ENCODE measurements at places on chromosomes 13 and 19.

- no peak for DNase-seq
Observed at GRCh38 chr13:35389535-35389934, 87.0 kb downstream of the MAB21L1 start.

DNA sequence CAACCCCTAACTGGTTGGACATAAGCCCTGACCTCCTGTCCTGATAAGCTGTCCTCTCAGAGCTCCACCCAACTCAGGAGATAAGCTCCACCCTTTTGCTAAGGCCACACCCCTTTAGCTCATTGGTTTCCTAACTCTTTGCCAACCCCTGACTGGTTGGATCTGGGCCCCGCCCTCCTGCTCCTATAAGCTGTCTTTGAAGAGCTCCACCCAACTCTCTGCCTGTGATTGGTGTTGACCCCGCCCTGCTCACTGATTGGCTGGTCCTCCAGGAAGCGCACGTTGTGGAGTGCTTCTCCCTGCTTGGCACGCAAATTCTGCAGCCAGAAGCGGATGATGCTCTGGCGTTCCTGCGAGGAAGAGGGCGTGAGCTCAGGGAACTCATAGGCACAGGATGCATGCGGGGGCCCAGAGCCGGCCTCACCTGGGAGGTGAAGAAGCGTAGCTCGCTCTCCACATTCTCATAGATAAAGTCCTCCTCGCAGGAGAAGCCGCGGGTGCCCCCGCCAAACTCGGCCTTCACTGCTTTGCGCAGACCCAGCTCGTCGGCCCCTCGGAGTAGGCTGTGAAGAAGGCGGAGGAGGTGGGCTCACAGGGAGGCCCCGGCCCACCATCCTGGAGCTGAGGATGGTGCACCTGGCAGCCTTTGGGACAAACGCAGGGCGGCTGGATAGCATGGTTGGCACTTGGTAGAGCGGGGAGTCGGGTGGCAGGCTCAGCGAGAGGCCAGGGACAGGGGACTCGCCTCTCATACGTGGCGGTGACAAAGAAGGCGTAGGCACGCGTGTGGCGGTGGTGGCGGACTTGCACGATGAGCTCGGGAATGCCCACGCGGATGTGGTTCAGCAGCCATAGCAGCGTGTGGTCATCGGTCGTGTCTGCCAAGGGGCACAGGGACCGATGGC lies 1.7 kb downstream of the ANO8 start:
- no peak for DNase-seq

- no peak for DNase-seq
Observed at GRCh38 chr13:60431108-60431700, 34.2 kb downstream of the TDRD3 start.

DNA sequence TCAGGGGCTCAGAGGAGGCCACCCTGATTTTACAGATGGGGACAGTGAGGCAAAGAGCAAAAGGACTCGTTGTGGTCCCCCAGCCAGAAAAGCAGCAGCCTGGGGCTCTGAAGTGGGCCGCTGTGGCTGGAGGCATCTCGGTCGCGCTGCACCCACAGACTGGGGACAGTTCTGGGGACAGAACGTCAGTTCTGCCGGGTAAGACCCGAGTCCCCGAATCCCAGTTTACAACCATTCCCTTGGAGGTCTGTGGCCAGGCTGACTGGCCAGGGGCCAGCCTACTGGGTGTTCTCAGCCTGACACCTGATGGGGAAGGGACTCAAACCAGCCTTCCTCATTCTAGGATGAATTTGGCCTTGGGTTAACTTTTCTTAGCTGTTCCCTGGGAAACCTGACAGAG lies 14.1 kb downstream of the SUGP1 start:
- DNase-seq, result no peak

DNA sequence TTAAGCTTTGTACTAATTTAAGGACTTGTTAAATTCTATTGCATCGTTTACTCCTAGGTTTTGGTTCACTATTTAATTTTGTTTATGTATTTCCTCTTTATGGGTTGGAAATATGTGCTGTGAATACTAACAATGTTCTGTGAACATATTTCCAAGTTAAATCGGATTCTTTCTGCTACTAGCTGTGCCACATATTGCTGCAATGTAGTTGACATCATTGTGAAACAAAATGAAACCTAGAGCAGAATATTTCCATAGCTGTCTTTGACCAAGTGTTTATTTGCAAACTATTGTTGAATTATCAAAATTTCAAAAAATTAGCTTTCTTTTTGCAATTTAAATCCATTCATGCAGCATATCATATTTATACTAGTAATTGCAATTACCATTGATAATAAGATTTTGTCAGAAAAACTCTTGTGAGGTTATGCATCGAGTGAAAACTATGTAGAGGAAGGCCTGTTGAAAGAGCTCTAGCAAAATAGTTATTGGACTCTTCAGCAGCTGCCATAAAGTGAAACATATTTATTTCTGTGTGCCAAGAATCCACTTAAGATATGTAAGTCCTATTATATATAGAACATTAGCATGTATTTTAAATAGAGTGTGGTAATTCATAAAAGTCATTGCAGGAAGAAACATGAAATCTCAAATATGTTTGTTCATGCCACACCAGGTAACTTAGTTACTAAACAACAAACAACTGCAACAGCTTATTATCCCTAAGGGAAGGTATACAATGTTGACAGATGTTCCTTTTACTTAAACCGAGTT lies 575.1 kb downstream of the SLITRK6 start:
- no peak for DNase-seq

DNA sequence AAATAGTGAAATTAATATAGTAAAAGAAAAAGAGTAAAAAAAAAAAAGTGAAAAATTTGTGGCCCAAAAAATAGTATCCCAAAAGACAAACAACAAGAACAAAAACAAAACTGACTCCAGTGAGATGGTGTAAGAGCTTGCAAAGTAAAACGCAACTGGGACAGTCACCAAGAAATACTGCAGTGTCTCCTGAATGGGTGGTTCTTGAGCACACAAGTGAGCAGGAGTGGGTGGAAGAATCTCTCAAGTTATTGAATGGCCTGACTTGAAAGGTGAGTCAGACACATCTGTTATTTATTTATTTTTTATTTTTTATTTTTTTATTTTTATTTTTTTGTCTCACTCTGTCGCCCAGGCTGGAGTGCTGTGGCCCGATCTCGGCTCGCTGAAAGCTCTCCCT lies 1.9 kb downstream of the ZNF493 start:
- no peak for DNase-seq

GRCh38 chr13:93818345-93818744 lies 591.7 kb downstream of the GPC6 start:
- DNase-seq, result no peak

DNA sequence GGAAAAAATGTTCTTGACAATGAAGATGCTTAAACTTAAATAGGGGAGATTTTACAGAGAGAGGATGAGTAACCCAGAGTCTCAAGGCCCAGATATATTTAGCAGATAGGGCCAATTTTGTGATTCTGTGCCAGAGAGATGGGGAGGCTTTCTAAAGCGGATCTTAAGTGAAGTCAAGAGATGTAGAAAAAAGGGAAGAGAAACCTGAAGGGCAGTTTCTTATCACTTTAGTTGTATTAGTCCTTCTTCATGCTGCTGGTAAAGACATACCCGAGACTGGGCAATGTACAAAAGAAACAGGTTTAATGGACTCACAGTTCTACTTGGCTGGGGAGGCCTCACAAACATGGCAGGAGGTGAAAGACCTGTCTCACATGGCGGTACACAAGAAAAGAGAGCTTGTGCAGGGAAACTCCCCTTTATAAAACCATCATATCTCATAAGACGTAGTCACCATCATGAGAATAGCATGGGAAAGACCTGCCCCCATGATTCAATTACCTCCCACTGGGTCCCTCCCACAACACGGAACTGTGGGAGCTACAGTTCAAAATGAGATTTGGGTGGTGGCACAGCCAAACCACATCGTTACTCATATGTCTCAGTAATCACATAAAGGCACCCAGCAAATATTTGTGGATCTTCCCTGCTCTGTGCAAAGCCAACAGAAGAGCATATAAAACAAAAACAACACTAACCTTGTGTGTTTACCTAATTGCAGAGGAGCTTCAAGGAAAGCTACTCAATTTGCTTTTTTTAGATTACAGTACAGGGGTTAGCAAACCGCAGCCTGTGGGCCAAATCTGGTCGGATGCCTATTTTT lies 102.6 kb upstream of the MYCBP2 start:
- no peak for DNase-seq

DNA sequence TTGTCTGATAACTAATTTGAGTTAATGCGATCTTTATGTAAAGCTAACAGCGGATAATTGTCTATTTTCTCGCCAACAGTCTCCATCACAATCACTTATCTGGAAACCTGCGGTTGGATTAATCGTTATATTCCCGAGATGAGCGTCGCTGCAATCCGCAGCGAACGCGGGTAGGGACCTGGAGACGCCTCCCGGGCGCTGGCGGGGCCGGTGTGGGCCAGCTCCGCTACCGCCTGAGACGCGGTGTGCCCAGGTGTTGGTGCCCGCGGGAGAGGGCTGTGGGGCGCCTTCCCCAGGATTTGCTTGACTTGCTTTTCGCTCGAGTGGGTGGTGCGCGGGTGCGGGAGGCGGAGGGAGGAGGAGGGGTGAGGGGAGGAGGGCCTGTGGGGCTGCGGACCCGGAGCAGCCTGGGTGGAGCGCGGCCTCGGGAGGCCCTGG lies 38.3 kb downstream of the SOX1 start:
- DNase-seq, result no peak
